ENCODE measurements at places on chromosomes 7 and 10.

GRCh38 chr7:2019711-2020511 is 212.8 kb downstream of the MAD1L1 start:
- DNase-seq = peak; percentile 50

DNA sequence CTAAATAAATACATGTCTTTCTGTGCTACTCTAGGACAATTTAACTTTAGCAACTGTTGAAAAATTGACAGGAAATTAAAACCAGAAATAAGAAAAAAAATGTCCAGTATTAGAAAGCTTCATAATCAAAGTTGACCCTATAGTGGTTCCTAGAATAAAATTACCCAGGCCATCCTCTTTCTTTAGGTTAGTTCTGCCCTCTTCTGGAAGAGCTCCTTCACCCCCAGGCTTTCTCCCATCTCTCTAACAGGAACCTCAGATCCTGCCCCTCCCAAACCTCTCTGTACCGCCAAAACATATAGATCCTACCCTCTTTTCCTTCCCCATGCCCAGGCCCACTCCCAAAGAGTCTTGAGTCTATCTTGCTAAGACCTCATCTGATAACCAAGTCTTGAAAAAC is 159.4 kb upstream of the CDK1 start:
- DNase-seq = no peak

DNA sequence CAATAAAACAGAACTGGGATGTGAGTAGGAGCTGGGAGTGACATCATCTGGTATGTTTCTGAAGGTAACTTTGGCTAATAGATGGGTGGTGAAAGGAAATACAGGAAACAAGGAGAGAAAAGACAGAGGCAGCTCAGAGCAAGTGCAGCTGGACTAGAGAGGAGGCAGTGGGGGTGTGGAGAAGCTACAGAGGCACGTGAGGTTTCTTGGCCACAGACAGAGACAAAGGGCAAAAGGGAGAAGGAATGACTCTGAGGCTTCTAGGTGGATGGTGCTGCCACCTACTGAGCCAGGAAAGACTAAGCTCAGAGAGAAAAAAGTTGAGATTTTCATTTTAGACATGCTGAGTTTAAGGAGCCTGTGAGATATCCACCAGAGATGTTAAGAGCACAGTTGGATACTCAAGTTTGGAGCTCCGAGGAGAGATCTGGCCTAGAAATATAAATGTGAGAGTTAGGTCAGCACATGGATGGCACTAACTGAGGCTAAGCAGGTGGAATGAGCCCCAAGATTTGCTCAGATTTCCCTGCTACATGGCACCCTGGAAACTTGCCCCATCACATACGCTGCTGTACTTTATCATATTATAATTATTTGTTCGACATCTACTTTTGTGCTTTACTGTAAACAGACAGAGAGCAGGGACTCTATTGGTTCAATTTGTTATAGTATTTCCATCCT is 293.0 kb upstream of the IMMP2L start:
- peak; percentile 66 for DNase-seq

DNA sequence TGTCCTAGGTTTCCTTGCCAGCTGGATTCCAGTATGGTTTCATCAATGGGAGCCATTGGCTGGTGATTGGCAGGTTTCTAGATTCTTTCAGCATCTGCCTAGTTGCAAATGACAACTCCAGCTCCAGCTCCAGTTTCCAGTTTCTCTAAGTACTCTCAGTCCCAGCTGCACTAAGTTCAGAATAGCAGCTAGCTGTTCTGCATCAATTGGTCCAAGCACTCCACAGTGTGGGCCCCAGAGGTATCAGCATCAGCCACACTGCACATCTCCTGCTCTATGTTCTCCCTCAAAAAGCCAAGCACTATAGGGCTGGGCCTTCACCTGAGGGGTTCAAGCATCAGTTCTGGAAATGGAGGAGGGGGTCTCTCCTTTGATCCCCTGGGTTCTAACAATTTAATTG is 143.4 kb downstream of the VPS50 start:
- DNase-seq = no peak

GRCh38 chr7:134931487-134931886 is 54.8 kb upstream of the AGBL3 start:
- no peak for DNase-seq

GRCh38 chr10:99685597-99685967 is 26.3 kb downstream of the ENTPD7 start:
- DNase-seq = no peak

DNA sequence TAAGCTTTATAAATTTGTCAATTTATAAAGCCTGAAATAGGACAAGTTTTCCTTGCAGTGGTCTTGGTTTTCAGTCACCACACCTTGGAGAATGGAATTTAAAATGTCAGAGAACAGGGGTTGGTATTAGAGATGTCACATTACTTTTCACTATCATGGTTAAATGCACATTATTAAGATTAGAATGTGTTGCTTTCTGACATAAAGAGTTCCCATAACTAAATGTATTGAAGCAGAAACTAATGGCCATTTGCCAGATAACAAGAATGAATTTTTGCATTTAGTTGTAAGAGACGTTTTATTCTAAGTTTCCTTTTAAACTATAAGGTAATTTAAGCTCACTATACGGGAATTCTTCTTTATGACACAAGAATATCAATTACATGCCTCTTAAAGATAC is 172.3 kb downstream of the ARL4A start:
- no peak for DNase-seq

GRCh38 chr10:85848756-85849155 is 517.8 kb downstream of the GRID1 start:
- no peak for DNase-seq

- DNase-seq = no peak
These were observed 33.8 kb upstream of the LOXL4 start for GRCh38 chr10:98301664-98302319.

GRCh38 chr7:945556-946255 is 8.8 kb downstream of the ADAP1 start:
- no peak for DNase-seq

DNA sequence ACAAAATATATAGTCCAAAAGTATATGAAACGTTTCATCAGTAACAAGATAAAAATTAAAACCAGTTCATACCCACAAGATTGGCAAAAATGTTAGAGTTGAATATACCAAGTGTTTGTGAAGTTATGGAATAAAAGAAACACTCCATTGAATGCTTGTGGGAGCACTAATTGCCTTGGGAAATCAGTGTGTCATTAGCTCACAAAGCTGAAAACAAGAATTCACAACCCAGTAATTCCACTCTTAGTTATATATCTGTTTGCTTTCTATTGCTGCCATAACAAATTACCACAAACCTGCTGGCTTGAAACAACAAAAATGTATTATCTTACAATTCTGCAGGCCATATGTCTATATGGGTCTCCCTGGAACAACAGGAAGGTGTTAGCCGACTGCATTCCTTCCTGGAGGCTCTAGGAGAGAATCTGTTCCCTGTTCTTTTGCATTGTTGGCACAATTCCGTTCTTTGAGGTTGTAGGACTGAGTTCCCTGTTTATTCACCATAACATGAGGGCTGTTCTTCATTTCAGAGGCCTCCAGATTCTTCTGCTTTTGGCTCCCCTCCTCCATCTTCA is 45.7 kb downstream of the SEM1 start:
- no peak for DNase-seq

- DNase-seq = no peak
These were observed 23.4 kb downstream of the FAM107B start for GRCh38 chr10:14751014-14751896.

DNA sequence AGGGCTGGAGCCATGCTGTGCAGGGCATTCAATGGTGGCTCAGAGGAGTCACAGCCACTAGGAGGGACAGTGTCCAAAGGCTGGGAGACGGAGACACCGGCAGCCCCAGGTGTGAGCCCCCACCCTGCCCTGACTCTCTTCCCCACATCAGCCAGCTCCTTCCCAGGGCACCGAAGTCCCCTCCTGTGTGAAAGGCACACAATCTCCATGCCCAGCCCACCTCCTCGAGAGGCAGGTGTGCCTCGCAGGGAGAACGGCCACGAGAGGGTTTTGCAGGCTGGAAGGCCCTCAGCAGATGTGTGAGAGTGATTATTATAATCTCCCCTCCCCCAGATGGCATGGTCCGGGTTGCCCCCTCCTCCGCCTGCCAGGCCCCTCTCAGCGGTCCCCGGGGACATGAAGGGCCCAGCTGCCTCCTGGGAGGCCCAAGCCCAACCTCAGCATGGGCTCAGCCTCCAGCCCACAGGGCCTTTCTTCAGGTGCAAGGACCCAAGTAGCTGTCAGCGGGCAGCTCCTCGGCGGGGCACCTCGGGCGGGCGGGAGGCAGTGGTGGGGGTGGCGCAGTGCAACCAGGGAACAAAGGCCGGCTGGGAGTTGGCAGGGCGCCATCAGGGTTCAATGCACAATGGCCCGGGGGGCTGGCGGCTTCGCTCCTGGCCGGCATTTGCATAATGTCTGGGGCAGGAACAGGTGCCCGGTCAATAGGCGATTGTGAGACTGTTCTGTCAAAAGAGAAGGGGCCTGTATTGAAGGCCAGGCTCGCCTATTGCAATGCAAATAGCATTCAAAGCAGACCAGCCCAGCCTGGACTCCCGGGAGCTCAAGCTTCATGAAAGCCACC is 155.3 kb upstream of the ZMIZ1 start:
- no peak for DNase-seq

- DNase-seq = no peak
These were observed 285.9 kb downstream of the CELF2 start for GRCh38 chr10:11303361-11304170.

GRCh38 chr10:72029414-72029813 is 58.9 kb downstream of the SPOCK2 start:
- DNase-seq = no peak

DNA sequence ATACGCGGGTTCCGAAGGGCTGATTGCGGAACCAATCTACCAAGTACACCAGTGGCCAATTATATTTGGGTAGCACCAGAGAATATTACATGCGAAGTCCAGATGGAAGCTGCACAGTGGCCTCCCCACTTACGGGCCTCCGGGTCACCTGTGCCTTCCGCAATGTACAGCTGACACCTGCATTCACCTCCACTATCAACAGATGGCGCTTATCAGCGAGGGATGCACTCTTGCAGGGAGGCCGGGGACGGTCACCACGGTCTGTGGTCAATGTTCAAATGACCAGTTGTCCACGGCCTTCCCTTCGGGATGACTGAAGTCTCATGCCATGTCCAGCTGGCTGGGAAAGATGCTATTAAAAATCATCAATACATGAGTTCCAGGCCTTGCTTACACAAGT is 47.6 kb downstream of the SLIT1 start:
- no peak for DNase-seq

GRCh38 chr10:11509036-11509435 is 102.4 kb downstream of the USP6NL start:
- no peak for DNase-seq

DNA sequence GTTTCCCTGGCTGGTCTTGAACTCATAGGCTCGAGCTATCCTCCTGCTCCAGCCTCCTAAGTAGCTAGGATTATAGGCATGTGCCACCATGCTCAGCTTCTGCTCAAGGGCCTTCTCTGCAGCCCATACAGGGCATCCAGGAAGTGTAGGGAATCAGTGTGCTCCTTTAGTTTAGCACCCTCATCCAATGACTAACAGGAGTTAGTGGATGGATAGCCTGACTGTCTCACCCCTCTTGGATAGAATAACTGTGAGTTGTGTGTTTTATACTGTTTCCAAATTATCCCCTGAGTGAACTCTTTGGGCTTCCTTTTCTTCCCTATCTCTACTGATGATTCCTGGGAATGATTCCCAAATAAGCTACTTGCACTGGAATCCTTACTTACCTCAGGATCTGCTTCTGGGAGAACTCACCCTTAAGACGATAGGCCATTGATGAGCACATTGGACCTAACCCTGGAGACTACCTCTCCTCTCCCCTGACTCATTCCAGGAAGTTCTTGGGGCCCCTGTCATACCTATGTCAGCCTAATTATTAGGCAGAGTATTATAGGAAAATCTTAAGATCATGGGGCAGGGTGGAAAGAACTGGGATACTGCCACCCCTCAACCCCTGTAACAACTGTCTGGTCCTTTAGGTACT is 18.5 kb downstream of the STRIP2 start:
- DNase-seq = no peak

DNA sequence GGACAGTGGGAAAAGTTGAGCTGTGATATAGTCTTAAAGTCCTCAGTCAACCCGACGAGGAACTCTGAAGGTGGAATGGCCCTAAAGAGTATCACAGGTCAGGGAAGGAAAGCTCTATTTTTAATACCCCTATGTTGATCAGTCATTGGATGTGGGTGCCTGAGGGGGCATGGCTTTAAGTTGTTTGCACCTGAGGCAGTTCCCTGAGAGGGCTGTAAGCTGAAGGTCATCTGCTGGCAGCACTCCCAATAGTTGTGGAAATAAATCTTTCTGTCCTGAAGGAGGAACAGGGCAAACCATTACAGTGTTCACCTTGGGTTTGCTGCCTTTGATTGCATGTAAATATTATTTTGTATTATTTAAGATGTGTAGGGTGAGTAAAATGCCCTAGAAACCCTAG is 17.8 kb upstream of the C1GALT1 start:
- no peak for DNase-seq

DNA sequence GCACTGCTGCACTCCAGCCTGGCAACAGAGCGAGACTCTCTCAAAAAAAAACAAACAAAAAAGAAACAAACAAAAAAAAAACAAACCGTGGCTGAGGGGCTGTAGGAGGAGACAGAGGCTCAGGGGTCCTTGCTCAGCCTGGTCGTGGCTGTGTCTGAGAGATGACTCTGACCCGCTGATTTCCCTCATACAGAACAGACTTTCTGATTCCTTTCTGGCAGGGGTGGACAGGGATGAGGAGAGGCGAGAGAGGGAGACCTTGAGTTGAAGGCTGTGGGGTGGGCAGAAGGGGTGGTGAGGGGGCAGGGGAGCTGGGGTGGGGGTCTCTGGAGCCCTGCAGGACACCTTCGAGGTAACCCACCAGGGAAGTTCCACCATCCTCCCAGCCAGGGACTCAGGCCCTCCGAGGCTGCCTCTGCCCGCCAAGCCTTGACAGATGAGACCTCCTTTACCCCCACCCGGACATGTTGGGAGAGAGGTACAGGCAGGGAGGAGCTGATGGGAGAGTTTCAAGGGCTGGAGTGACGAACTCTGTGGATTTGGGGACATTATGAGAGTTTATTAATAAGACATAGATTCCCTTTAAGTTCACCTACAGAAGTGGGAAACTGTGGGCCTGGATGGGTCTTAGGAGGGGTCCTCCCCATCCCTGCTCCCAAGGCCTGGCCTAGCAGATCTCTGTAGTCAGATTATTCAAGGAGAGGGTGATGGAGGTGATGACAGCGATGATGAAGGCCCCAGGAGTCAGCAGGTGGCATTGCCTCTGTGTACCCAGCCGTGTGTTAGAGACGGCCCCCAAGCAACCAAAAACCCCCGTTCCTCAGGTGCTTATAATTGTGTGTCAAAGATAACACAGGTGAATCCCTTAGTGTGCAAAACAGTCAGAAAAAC is 2.0 kb downstream of the MUC12 start:
- no peak for DNase-seq

GRCh38 chr7:33262476-33262875 is 133.1 kb downstream of the BBS9 start:
- DNase-seq = peak; percentile 11

- no peak for DNase-seq
These were observed 35.8 kb downstream of the RBM17 start for GRCh38 chr10:6124666-6125065.

GRCh38 chr10:46326971-46327370 is 40.2 kb downstream of the ANTXRL start:
- DNase-seq = no peak

All from HT1080 (cell line).